GM06990 (cell line): ENCODE measurements at places on chromosomes 16 and 17.

DNA sequence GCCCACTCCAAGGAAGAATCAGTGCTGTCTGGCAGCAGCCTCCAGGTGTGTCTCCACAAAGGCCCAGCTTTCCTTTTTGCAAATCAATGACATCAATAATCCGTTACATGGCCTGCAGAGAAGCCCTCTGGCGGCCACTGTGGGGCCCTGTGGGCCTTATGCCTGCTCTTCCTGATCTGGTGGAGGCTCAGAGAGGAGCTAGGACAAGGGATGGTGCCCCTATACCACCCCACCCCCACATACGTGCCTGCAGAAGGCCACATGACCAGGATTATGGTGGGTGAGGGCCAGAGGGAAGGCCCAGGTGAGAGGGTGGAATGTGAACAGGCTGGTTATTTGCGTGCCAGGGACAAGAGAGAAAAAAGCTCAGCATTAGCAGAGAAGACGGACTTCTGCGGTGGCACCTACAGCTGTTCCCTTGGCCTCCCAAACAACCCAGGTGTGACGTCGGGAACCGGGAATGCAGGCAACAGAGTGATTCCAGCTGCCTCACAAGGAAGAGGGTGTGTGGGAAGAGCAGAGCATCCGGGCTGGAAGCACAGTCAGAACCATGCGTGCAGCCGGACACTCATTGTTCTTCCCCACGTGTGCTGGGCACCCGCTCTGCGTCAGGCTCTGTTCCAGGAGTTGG is 22.5 kb downstream of the EIF4A3 start:
- DNase-seq = no peak

DNA sequence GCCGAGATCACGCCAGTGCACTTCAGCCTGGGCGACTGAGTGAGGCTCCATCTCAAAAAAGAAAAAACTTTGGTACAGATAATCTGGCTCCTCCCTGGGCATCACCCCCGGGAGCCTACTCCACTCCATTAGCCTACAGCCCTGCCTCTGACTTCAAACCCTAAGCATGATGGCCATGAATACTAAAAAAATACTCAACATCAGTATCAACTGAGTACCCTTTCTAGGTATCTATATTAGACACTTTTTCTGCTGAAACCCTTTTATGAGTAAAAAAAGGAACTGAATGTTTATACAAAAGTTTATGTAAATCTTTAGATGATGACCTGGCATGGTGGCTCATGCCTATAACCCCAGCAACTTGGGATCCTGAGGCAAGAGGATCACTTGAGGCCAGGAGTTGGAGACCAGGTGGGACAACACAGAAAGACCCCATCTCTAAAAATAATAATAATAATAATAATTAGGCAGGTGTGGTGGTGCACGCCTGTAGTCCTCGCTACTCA is 6.9 kb downstream of the RDM1 start:
- DNase-seq = no peak

DNA sequence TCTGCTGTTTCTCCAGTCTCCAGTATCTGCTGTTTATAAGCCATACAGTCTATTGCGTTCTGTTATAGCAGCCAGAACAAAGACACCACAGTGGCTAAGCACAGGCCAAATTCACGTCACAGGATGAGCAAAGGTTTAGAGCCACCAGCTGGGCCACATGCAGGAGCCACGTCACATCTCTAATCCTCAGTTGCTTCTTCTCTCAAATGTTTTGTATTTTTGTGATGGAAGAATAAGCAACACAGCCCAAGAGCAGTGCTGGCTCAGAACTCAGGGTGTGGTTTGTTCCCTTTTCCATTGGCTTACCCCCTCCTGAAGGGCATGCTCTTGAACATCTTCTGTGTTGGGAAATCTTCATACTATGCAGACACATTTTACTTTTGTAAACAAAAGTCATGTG is 309.4 kb upstream of the CDH5 start:
- DNase-seq = no peak

- no peak for DNase-seq
These were observed 195.1 kb downstream of the CDRT15L2 start for GRCh38 chr17:20774472-20775135.

DNA sequence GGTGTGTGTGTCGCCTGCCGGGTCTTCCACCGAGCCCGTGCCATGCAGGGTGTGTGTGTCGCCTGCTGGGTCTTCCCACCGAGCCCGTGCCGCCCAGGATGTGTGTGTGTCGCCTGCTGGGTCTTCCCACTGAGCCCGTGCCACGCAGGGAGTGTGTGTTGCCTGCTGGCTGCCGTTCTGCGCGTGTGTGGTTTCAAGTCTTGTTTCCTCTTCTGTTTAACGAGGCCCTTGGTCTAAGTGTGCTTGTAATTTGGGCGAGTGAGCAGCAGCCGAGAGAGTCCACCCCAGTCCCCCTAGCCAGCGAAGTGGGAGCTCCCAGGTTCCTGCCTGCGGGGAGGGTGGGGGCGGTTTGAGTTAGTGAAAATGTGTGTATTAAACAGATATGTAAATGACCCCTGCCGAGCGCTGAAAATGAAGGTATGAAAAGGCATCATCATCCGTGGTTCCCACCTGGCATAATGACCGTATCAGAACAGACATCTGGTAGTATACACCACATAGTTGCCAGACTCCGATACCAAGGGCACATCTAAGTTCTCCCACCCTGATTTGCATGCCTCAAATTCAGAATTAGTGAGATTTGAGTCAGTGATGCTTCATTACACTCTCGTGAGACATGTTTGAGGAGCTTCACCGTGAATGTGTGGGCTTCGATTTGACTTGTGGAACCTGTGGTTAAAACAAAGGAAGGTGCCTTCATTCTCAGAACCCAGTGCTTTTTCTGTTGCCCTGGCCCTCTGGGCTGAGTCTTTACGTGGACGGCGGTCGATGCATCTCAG is 114.5 kb upstream of the CHMP6 start:
- peak; percentile 78 for DNase-seq

DNA sequence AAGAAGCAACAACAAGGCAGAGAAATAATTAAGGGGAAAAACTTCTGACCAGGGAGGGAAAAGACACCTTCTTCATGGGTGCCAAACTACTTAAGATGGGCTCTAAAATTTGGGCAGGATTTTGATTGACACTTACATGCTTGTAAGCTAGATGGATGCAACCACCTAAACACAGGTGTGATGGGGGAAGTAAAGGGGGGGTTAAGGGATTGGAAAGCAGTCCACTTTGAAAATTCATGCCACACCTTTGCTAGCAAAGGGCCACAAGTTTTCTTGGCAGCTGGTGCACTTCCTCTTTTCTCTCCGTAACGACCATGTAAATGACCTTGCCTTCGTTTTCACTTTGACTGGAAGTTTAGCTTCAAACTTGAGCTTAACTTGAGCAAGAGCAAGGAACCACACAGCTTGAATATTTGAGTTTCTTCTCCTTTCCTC is 14.3 kb upstream of the PRKAR1A start:
- DNase-seq = peak; percentile 79

DNA sequence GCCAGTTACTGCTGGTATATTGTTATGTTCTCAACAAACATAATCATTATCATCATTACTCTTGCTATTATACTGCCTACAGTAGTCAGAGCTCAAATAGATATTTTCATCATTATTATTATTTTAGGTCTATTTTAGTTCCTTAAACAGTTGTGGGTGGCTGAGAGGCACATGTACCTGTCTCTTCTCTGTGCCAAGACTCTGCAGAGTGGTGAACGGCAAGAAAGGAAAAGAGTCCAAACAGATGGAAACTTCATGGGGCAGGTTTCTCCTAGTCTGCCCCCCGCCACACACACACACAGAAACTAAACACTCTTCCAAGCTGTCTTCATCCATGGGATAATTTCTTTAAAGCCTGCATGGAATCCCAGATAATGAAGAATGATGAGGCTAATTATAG is 77.7 kb upstream of the CLEC3A start:
- DNase-seq = no peak

GRCh38 chr16:31464348-31464769 is 5.1 kb downstream of the ARMC5 start:
- DNase-seq = no peak

DNA sequence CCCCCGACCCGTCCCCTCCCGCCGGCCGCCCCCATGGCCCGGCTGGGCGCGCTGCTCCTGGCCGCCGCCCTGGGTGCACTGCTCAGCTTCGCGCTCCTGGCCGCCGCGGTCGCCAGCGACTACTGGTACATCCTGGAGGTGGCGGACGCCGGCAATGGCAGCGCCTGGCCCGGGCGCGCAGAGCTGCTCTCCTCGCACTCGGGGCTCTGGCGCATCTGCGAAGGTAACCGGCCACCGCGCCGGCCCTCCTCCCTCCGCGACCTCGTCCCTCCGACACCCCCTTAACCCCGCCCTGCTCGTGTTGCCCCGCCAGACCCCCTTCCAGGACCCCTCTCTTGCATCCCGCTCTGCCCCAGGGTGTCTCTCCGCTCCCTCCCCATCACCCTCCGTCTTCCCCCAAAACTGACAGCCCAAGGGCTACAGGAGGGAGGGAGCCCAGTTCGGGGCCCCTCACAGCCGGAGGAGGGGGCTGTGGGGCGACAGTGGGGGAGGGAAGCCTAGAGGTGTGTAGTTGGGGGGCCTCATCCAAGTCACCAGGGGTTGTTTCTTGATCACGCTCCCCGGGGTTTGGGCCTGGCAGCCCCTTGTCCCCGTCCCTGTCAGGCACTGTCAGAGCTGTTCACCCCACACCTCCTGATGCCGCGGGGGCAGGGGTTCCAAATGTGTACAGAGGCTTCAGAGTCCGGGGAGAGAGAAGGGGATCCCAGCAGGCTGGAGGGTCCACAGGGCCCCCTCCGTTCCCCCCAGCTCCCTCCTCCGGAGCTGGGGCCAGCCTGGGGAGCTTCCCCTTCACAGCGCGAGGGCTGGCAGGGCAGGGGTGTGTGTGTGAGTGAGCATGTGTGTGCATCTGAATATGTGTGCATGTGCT is 794 bp downstream of the TMEM235 start:
- DNase-seq = no peak

GRCh38 chr16:50666658-50667496 is 14.2 kb downstream of the SNX20 start:
- DNase-seq = peak; percentile 58

DNA sequence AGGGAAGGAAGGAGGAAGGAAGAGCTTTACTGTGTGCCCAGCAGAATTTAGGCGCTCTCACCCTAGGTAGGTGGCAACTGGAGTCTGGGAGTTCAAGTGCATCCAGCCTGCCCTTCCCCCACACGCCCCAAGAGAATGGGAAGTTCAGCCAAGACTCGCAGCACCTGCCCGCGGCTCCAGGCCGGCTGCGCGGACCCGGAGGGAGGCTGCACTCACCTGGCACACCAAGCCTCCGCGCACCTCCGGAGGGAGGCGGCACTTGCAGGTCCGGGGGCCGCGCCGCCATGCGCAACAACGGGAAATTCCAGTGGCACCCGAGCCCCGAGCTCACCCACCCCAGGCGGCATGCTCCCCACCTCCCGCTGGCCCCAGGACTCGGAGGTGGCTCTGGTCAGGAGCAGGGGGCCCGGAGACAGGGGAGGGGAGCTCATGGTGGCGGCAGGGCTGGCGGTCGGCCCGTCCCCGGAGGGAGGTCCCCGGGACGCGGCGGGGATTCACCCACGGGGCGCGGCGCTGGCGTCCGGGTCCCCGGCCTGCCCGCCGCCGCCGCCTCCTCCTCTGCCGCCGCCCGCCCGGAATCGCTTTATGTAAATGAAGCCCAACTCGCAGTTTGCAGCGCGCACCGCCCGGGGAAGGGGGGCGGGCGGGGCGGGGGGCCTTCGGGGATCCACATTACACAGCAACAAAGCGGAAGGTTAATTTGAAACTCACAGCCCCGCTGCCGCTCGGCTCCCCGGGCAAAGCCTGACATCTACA is at the start of gene ZFHX3:
Gene ZFHX3, minus strand, starts transcription at position 593 of the 756 bp plus-strand sequence. CDS start 87,983 bp downstream, outside the sequence.
- DNase-seq = peak; percentile 84
